Pons (tissue), 1 donor: ENCODE measurements at places on chromosomes 7 and 10.

DNA sequence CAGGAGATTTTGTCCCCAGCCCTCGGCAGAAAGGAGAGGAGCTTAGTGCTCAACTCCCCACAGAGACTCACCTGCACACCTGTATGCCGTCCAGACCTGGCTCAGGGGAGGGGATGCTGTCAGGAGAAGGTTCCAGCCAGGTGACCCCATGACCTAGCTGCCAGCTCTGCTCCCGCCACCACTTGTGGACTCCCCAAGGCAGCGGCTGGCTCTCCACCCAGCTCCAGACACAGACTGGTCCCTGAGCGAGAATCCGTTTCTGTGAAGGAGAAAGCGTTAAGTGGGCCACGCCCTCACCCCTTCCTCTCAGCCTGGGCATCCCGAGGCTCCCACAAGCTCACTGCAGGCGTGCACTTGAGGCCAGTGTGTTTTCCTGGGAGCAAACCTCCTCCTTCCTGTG is 76.4 kb downstream of the RGS10 start:
- DNase-seq: no peak

DNA sequence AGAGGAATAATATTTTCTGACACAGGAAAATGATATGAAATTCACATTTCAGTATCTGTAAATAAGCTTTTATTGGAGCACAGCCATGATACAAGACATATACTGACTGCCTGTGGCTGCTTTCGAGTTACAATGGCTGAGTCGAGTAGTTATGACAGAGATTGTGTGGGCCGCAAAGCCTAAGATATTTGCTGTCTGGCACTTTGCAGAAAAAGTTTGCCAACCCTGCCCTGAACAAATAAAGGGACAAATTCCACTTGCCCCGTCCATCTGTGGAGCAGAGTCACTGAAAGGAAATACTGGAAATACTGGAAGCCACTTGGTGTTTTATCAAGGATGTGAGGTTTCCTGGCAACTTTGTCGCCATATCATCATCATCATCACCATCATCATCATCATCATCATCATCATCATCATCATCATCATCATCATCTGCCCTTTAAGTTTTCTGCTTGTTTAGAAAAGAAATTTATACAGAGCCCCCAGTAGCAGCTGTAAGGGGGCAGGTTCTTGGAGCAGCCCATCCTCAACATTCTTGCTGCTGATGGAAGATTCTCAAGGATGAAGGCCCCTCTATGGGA is 85.8 kb downstream of the TCF7L2 start:
- DNase-seq: no peak

DNA sequence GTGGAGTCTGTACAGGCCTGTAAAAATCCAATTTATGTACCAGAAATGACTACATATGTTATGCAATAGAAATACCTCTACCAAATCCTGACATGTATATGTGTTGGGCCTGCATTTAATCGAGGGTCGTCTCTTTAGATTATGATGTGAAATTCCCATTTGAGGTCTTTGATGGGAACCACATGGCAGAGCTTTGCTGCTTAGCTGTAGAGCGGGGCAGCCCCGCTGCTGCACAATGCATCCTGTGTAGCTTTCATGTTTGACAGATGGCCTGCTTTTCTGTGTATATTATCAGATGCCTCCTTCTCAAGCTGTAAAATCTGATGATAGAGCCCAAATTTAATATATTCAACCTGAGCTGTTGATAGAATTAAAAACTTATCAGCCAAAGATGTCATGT is 65.8 kb downstream of the RAB18 start:
- no peak for DNase-seq

GRCh38 chr7:44277851-44278250 is 47.5 kb downstream of the CAMK2B start:
- no peak for DNase-seq

- DNase-seq: no peak
Observed at GRCh38 chr10:4013651-4014121, 228.7 kb upstream of the KLF6 start.

DNA sequence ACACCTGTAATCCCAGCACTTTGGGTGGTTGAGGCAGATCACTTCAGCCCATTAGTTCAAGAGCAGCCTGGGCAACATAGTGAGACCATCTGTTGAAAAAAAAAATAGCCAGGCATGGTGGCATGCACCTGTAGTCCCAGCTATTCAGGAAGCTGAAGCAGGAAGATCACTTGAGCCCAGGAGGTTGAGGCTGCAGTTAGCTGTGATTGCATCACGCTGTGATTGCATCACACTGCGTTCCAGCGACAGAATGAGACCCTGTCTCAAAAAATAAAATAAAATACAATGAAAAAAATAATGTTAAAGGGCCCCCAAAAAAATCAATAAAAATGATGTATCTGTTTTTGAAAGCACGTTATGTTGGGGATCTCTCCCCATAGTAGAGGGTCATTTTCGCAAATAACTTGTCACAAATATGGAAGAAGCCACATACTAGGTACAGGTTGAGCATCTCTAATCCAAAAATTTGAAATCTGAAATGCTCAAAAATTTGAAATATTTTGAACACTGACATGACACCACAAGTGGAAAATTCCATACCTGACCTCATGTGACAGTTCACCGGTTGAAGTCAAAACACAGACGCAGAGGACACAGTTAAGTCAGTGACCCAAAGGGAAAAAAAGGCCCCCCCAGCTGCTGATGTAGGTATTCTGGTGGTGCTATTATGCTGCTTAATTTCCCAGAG is 9.5 kb downstream of the CISD1 start:
- no peak for DNase-seq

- no peak for DNase-seq
Observed at GRCh38 chr7:997404-998395, 14.7 kb downstream of the CYP2W1 start.
